Left kidney (tissue), 8 donors: ENCODE measurements at places on chromosomes 11 and 22. TPM values are rescaled to one million over a fixed set of nuclear protein-coding genes. Genes with fewer than 3 reads are reported as not detected.

WNT7B gene
- 7.5 TPM for polyA plus RNA-seq

TRPC6 gene
- polyA plus RNA-seq: 10.2 TPM

SLC6A5 gene
- polyA plus RNA-seq: 0.47 TPM

ALG8 gene
- polyA plus RNA-seq: 67.8 TPM

KDM4E gene
- 0.47 TPM for polyA plus RNA-seq

MS4A15 gene
- not detected for polyA plus RNA-seq

CCDC157 gene
- 5.5 TPM for polyA plus RNA-seq

LIF gene
- polyA plus RNA-seq: 1.6 TPM

SPON1 gene
- polyA plus RNA-seq: 76.3 TPM

PRRG4 gene
- 6.6 TPM for polyA plus RNA-seq

DNA sequence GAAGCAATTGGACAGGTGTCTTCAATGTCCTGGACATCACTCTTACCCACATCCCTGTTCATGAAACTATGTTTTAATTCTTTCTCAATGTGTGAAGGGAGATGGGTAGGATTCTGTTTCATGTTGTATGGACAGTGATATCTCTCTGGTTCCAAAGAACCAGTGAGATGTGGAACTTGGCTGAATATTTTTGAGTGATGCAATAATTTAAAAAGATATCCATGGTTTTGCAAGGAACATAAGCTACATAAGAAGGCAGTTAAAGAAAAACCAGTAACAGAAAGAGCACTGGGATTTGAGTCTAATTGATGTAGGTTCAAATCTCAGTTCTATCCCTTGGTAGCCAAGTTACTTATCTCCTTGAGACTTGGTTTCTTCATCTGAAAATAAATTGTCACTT, 7.7 kb upstream of the ELF5 start:
- DNase-seq: no peak

GRCh38 chr22:36775586-36775963, 344 bp downstream of the IFT27 start:
- no peak for DNase-seq

DNA sequence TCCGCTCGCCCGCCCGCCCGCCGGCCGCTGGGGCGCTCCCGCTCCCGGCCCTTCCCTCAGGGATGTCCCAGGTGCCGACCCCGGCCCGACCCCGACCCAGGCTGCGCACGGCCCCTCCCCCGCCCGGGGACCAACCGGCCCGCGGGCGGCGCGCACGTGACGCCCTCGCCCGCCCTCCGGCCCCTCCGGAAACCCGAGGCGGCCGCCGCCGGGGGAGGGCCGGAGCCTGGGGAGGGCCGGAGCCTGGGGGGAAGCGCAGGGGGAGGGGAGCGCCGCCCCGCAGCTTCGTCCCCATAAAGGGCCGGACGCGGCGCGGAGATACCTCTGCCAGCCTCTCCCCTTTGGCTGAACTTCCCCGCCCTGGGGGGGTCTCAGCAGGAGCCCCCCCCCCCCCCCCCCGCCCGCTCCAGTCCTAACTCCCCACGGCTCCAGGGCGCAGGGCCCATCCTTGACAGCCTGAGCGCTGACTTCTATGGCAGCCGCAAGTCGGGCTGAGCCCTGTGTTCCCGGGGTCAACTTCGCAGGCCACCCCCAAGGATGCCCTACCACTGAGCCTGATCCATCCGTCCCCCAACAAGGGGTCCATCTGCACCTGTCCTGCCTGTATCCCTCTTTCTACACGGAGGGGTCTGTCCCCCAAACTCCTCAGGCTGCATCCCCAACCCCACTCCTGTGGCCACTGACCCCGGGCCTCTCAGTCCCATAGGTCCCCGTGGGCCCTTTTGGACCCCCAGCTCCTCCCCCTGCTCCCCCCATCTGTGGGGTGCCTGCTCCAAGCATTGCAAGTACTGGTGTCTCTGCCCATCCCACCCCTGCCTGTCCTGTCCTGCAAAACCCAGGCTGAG, at the start of gene MAPK12:
TSS of gene MAPK12 (minus strand) at position 69 of the 845 bp plus-strand sequence. CDS start 174 bp downstream, outside the sequence.
- no peak for DNase-seq

DNA sequence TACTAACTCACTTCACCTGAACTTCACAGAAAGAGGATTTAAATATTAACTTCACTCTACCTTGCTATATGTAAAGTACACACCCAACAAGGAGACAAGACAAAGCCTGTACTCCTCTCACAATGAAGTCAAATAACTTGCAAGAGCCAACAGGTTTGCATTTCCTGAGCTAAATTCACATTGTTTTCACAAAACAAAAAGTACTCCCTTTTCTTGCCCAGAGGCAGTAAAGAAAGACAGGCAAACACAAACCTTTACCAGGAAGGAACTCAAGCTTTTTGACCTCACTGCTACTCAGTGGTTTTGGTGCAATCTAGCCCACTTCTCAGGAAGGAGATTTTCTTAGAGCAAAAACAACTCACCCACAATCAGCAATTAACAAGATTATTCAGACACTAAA, 15.7 kb downstream of the USP28 start:
- no peak for DNase-seq

DNA sequence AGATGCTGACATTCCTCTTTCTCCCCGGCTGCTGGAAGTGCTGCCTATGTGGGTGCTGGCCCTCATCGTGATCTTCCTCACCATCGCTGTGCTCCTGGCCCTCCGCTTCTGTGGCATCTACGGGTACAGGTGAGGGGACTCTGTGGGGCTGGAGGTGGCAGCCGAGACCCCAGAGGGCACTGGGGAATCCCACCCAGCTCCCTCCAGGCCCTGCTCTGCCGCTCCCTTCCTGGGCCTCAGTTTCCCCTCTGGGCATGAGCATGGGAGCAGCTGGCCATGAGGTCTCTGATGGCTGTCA, 21.8 kb downstream of the CSF2RB start:
- no peak for DNase-seq

DNA sequence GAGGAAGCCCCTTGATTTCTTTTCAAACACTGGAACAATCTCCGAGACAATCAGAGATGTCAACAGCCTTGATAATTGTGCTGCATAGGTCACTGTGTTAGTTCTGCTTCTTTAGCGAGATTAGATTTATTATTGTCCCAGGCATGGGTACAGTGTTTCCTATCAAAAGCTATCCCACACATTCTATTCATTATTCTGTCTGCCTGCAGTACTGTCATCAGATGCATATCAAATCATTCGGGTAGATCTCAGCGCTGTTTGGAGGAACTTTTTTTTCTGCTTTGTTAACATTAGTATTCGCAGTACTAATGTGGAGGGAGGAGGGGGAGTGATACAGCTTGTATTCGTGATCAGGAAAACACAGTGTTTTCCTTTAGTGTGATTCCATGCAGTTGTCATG, 208.0 kb downstream of the C11orf91 start:
- DNase-seq: no peak

- DNase-seq: peak; percentile 66
Measured at GRCh38 chr11:64638018-64638665, 47.1 kb downstream of the SLC22A12 start.

GRCh38 chr22:39095971-39096370, 1.1 kb upstream of the APOBEC3H start:
- DNase-seq: no peak

DNA sequence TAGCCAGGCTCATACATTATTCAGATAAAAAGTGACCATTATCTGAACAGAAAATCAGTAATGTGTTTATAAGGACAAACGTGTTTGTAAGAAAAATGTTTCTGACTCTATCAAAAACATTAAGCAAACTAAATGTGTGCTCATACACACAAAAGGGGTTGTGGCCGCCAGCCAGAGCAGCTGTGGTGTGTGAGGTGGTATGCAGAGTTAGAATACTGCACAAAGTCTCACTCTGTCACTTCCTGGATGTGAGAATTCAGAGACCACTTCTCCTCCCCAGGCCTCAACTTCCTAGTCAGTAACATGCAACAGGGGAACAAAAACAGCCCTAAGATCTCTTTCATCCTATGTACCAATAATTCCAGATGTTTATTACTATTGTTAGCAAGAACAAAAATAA, 9.4 kb downstream of the OR5B21 start:
- no peak for DNase-seq

DNA sequence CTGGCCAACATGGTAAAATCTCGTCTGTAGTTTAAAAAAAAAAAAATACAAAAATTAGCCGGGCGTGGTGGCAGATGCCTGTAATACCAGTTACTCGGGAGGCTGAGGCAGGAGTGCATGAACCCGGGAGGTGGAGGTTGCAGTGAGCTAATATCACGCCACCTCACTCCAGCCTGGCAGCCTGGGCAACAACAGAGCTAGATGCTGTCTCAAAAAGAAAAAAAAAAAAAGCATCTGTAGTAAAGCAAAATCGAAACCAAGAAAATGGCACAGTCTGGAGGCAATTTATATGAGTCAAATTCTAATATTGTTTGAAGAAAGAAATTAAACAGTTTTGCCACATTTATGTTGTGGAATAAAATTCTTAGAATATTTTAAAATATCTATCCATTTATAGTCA, 365.0 kb upstream of the CHORDC1 start:
- no peak for DNase-seq

GRCh38 chr11:113160808-113161124, 153.6 kb upstream of the TTC12 start:
- no peak for DNase-seq

DNA sequence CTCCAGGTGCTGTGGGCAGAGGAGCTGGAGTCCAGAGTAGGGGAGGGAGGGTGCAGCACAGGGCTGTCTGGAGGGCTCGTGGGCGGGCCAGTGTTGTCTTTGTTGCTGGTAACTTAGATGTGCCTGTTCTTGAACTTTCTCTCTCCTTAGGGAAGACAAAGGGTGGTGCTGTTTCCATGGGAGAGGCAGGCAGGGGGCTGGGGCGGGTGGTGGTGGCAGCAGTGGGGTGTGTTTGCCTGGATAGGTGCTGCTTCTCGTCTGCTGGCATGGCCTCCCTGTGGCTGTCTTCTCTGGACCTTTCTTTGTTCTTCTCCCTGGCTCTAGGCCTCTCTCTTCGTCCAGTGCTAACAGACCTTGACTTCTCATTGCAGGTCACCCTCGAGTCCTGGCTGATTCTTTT, 8.5 kb downstream of the SIDT2 start:
- DNase-seq: no peak

DNA sequence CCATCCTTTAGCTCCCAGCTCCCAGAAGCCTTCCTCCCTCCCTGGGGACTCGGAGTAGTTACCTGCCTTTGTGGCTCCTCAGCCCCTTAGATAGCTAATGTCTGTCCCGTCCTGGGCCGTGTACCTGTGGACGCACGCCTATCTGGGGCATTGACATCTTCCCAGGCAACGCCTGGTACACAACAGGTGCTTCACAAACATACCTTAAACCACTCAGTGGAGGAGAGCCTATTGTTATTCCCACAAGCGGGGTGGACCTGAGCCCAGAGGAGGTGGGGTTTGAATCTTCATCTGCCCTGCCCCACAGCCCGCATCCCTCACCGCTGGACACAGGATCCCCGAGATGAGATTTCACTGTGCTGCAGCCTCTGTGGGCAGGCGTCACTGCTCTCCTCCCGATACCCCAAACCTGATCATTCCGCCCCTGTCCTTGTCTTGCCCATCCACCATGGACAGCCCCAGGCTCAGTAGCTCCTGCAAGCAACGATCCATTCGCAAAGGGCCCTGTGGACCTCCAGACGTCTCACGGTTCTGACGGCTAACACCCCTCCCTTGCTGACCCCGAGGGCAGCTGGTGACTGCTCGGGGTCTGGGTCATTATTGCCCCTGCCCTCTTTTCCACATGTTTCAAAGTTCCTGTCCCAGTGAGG, 73.8 kb upstream of the SHISAL1 start:
- no peak for DNase-seq

- DNase-seq: no peak
Measured at GRCh38 chr11:125211191-125211947, 46.8 kb downstream of the PKNOX2 start.
